ENCODE measurements at places on chromosomes 5 and 9.

DNA sequence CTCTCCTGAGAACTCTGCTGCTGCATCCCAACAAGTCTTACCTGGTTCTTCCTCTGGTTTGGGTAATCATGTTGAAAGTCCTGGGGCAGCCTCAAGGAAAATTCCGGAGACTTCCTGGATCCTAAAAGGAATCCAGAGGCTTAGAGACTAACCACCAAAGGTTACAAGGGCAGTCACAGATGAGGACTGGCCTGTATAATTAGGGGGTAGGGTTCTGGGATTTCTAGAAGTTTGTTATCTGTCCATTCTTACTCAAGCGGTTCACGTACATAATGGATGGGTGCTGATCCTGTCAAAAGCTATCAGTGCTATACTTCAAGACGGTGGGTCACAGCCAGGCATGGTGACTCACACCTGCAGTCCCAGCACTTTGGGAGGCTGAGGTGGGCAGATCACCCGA lies 51.4 kb upstream of the EPB41L4B start:
- no peak for DNase-seq

DNA sequence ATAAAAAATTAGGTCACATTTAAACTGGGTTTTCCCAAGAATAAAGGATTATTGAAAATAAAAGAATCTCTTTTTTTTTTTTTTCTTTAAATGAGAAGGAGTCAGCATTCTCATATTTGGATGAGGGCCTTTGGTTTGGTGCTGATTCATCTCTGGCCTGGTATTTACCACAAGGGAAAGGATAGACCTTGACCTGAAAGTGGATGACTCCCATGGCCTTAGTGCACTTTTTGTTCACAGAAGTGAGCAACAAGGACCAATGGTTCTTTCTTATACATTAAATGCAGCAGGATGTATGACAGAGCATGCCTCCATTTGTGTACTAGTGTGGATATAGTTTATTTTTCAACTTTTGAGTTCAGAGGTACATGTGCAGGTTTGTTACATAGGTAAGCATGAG lies 6.9 kb downstream of the YTHDC2 start:
- no peak for DNase-seq

DNA sequence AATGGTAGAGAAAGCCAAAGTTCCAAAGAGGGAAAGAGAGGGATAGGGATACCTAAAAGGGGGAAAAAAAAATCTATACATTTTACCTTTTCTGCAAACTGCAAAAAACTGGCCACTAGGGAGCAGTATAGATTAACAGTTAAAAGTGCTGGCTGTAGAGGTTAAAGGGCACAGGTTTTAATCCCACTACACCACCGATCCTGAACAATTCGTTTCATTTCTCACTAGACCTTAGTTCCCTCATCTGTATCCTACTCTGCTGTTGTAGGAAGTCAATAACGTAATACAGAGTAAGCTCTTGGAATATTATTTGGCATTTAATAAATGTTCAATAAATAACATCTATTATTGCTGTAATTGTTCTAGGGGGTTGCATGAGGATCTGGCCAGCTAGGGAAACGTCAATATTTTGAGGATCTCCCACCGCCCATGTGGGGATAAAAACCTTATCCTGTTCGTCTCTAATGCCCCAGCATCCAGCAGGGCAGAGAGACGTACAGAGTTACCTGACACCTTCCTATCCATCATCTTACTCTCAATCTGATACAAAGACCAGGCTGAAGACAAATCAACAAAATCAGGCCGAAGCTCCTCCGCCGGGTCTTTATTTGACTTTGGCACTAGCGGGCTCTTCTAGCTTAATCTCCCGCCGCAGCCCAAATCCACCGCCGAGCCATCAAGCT lies 757 bp downstream of the CDC26 start:
- DNase-seq = peak; percentile 20

GRCh38 chr9:110104261-110104809 lies 103.6 kb downstream of the C9orf152 start:
- no peak for DNase-seq

GRCh38 chr9:21102305-21102704 lies 24.6 kb upstream of the IFNB1 start:
- no peak for DNase-seq

- no peak for DNase-seq
Observed at GRCh38 chr9:21281275-21281674, 23.8 kb downstream of the IFNA5 start.

- DNase-seq = no peak
Observed at GRCh38 chr9:116055536-116055935, 98.1 kb upstream of the PAPPA start.

GRCh38 chr5:87340716-87341115 lies 72.0 kb downstream of the CCNH start:
- no peak for DNase-seq

DNA sequence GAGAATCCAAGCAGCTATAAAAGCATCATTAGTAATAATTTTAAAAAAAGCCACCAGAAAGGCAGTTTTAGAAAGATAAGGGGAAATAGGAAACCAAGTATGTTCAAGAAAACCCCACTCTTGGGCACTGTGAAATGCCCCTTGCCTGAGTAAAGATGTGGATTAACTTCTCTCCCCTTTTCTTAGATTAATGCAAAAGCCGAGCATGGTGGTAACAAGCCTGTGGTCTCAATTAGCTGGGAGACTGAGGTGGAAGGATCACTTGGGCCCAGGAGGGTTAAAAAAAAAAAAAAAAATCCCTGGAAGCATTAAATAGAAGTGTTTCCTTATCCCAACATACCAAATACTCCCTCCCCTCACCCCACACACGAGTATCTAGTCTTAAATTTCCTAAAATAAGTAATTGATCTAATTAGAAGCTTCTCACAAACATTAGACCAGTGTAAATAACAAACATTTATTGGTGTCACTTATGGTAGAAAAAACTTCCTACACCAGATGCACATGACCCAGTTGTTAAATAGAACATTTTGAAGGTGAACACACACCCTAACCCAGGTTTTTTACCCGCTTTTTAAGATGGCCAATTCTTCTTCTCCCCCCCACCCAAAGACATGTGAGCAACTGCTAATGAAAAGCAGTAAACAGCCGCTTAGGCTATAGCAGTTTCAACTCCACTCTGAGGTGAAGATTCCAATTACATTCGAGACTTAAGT lies 5.2 kb downstream of the HSPA5 start:
- no peak for DNase-seq

GRCh38 chr9:28883234-28883633 lies 1310.0 kb upstream of the C9orf72 start:
- no peak for DNase-seq

GRCh38 chr5:181054871-181055459 lies 14.9 kb downstream of the BTNL9 start:
- no peak for DNase-seq

GRCh38 chr9:126337729-126338372 lies 11.2 kb downstream of the MVB12B start:
- no peak for DNase-seq

DNA sequence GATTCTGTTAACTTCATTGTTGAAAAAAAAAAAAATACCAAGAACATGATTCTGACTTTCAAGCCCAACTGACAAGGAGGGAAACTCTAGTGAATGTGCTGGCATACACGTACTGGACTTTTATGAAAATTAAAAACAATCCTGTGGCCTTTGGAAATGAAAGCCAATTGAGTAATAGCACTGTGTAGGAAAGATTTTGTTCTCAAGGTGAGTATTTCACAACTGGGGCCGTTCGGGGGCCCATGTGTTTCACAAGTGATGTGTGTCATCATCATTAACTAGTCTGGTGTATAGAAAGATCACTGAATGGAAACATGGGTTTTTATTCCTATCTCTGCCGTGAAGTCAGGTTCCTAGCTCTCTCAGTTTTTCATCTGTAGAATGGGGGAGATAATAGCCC lies 605.0 kb upstream of the CLINT1 start:
- DNase-seq = peak; percentile 77

GRCh38 chr5:141762790-141763368 lies 80.8 kb upstream of the ARAP3 start:
- no peak for DNase-seq

DNA sequence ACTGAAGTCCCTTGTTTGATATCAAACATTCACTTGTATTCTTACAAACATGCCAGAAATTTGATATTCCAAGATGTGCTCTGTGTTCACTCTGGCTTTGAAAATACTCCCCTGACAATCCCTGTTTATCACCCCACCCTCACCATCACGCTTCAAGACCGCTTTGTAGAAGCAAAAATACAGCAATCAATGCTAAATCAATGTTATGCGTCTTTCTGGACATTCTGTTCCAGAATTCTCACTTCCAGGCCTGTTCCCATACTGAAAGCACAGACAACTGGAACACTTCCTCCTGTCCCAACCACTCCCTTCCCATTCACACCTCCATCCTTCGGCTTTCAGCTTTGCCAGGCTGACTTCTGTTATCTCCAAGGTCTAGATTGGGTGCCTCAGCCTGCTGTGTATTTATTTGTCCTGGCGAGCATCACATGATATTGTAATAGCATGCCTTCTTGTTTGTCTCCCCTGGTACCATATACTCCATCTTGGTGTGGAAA lies 72.8 kb downstream of the SNCAIP start:
- DNase-seq = no peak

- no peak for DNase-seq
Observed at GRCh38 chr9:120416781-120417427, 163.1 kb downstream of the CDK5RAP2 start.

DNA sequence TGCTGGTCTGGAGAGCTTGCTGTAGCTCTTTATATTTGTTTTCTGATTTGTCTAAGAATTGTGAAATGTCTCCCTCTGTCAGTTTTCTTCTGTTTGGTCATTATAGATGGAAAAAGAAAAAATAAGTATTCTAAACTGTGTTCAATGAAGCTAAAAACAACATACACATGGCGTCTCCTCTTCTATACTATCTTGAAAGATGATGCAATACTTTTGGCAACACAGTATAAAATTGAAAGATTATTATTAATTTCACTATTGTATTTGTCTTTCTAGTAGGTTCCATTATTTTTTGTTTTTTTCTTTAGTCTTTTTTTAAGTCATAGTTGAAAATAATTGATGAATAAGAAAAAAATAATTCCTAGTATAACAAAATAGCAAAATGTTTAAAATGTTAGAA lies 22.5 kb downstream of the CCDC192 start:
- DNase-seq = no peak

- DNase-seq = no peak
Observed at GRCh38 chr9:20848490-20848889, 164.4 kb downstream of the FOCAD start.

DNA sequence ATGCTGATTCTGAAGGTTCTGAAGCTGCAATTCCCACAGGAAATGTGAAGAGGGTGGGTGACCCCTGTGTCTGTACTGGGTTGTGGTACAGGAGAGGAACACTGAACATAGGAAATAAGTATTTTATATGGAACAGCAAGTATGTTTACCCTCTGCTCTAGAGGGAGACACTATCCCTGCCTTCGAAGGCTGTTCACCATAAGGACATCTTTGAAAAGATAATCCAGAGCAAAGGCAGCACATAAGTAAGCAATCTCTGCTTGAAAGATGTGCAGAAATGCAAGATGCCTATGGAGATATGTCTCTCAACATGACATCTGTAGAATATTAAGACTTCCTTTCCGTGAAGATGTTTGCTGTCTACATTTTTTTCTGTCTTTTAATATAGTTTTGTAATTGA lies 184.4 kb upstream of the EFNA5 start:
- DNase-seq = no peak

DNA sequence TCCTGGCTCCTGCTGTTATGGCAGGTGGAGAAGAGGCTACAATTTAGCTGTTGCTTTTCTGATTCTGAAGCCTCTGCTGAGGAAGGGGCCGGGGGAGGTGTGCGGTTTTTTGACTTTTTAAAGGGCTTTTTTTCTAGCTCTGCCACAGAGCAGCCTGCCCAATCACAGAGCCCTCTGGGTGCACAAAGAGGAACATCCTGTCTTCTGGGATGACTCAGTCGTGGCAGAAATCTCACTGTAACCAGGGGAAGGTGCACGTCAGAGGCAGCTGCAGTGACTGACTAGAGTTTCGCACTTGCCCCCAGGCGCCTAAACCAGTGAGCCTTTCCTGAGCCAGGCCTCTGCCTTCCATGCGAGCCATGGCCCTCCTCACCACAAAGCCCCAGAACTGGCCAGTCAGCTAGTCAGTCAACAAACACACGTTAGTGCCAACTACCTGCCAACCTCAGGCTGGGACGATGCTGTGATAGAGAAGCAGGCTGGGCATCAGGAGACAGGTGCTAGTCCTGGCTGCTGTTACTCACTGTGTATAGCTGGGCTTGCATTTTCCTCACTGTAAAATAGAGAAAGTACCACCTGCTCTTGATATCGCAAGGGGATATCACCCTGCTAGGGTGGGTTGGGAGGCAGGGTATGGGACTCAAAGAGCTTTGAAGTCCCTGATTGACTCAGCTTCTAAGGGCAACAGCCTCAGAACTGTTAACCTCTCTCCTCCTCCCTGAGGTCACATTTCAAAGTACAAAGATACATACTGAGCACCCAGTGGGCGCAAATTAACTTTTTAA lies 2.2 kb downstream of the AKNA start:
- DNase-seq = peak; percentile 75

- DNase-seq = no peak
Observed at GRCh38 chr5:117942861-117943519, 1045.4 kb downstream of the DTWD2 start.

- no peak for DNase-seq
Observed at GRCh38 chr5:80885396-80886000, 74.7 kb upstream of the RASGRF2 start.

- no peak for DNase-seq
Observed at GRCh38 chr9:127051881-127052595, 70.4 kb downstream of the ANGPTL2 start.

GRCh38 chr5:151374539-151374938 lies 27.2 kb upstream of the SLC36A2 start:
- no peak for DNase-seq

- no peak for DNase-seq
Observed at GRCh38 chr9:83508067-83508466, 30.1 kb downstream of the FRMD3 start.

- DNase-seq = no peak
Observed at GRCh38 chr5:172887692-172888091, 53.6 kb downstream of the ERGIC1 start.

DNA sequence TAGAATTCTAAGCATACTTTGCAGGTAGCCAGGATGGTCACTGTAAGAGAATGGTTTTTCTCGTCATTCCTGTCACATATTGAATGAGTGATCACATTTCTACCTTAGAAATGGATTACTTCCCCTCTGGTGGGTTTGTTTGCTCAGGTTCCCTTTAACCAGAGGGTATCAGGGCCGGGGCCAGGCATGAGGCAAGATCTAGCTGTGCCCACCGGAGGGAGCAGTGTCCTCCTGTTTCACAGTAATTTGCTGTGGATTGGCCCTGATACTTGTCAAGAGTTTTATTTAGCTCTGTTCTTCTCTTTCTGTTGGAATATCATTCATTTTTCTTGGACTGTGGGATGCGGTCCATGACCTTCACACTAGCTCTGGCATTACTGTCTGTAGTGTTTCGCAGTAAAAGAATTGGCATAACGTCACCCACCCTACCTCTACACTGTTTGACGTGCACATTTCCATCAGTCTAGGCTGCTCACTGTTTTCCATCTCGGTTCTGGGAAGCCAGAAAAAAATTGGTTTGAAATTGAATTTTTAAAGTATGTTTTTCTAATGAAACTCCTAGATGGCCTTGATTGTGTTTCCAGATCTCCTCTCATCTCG lies 42.4 kb upstream of the ZBED3 start:
- no peak for DNase-seq

GRCh38 chr5:146883511-146883910 lies 5.0 kb upstream of the PPP2R2B start:
- DNase-seq = no peak

GRCh38 chr9:107749787-107750444 lies 260.3 kb upstream of the KLF4 start:
- peak; percentile 86 for DNase-seq

- DNase-seq = no peak
Observed at GRCh38 chr9:21906881-21907280, 87.3 kb downstream of the CDKN2A start.

GRCh38 chr9:69542058-69542457 lies 130.1 kb downstream of the APBA1 start:
- DNase-seq = no peak
